ENCODE measurements at places on chromosomes 12 and 14. TPM values are rescaled to one million over a fixed set of nuclear protein-coding genes. Genes with fewer than 3 reads are reported as not detected.

DNA sequence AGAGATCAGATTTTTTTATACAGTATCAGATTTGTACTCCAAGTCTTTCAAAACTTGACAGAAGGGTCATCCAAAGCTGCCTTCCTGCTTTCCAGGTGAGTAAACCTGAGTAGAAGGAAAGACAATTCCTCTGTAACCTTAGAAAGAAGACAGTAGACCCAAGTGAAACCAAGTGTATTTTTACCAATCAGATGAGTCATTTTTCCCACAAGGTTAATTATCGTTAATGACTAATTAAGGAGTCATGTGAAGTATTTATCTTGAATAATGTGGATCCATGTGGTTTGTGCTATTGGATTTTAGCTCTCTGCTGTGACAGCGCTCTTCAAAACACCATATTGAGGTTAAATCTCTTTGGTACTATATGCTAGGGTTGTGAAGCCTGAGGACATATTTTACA lies 74.0 kb upstream of the PELI2 start:
- DNase-seq = no peak

Gene STON2
- 26.4 TPM for total RNA-seq

GRCh38 chr12:123075087-123075645 lies 75.7 kb downstream of the PITPNM2 start:
- no peak for DNase-seq

GRCh38 chr12:97482143-97482693 lies 19.6 kb downstream of the RMST start:
- DNase-seq = no peak

DNA sequence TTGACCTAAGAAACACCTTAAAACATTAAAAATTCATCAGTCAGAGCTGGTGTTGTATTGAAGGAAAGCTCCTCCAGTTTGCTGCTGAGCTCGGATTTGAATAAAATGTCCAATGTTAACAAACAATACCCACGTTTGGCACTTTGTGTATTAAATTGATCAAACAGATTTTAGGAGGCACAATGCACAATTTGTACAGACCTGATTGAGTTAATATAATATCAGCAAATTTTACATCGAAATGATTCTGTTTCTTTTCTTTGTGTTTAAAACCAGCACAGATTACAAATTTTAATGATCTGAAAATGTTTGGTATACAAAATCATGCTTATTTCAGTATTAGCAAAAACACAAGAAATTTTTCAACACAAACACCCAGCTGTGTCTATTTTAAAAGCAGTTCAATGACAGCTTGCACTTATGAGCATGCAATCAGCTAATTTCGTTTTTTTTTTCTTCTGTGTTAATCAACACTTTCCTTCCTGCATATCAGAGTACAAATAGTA lies 2.8 kb upstream of the FOXG1 start:
- DNase-seq = no peak

Gene HHIPL1
- 1.7 TPM for total RNA-seq

GRCh38 chr14:63656194-63656593 lies 14.5 kb upstream of the WDR89 start:
- DNase-seq = no peak

- peak; percentile 2 for DNase-seq
Measured at GRCh38 chr12:103586791-103587370, at the start of gene STAB2. TSS of gene STAB2 (plus strand) at chr12:103587273. CDS start at chr12:103587477, 204 bp downstream.

Gene ZNF385A
- 26.1 TPM for total RNA-seq

DNA sequence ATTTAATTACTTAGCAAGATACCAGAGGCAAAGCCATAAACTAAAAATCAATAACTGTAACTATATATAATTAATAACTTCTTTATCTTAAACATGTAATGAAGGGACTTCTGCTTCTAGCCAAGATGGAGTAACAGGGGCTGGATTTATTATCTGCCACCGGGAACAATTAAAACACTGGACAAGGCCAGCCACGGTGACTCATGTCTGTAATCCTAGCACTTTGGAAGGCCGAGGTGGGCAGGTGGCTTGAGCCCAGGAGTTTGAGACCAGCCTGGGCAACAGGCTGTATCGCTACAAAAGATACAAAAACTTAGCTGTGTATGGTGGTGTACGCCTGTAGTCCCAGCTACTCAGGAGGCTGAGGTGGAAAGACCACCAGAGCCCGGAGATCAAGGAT lies 113.6 kb downstream of the TAOK3 start:
- DNase-seq = no peak

- peak; percentile 60 for DNase-seq
Measured at GRCh38 chr12:29543036-29543435, 45.5 kb upstream of the OVCH1 start.

DNA sequence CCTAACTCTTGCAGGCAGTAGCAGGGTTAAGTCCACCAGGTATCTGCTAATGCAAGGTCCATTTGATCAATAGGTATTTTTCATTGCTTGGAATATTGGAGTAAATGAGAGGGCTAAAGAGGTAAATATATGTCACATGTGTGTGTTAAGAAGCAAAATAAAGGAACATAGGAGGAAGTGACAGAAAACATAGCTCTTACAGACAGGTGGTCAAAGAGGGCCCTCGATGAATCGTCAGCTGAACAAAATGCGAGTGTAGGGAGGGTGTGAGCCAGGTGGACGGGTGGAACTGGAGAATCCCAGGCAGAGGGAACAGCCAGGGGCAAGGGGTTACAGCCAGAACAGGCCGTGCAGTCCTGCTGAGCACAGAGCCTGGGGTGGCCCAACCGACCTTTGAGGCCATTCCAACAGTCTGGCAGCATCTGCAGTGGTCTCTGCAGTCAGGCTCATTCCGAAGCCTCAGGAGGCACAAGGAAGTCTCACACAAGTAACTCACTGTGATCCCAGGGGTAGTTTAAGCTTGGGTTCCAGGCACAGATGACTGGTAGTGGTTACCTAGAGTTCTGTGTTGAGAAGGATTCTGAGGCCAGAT lies 43.2 kb downstream of the CCDC88C start:
- no peak for DNase-seq

DNA sequence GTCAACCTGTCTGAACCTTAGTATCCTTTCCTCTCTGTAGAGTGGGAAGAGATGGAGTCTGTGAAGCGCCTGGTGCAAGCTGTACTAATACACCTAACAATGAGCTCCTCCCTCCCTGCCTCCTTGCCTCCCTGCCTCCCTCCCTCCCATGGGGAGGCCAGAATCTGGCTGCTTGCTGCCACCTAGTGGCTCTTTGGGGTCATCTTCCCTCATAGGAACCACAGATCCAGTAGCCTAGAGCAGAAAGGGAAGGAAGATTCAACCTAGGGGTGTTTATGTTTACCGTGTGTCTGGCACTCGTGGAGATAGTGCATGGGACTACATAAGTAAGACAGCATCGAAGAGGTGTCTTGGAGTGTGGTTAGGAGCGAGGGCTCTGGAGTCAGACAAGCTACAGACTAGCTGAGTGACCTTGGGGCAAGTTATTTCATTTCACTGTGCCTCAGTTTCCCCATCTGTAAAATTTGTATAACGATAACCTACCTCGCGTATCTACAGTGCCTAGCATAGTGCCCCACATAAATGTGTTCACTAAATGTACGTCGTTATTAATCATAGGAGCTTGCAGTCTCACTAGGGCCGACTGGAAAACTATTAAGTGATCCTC lies 35.5 kb upstream of the TSPAN9 start:
- peak; percentile 59 for DNase-seq

DNA sequence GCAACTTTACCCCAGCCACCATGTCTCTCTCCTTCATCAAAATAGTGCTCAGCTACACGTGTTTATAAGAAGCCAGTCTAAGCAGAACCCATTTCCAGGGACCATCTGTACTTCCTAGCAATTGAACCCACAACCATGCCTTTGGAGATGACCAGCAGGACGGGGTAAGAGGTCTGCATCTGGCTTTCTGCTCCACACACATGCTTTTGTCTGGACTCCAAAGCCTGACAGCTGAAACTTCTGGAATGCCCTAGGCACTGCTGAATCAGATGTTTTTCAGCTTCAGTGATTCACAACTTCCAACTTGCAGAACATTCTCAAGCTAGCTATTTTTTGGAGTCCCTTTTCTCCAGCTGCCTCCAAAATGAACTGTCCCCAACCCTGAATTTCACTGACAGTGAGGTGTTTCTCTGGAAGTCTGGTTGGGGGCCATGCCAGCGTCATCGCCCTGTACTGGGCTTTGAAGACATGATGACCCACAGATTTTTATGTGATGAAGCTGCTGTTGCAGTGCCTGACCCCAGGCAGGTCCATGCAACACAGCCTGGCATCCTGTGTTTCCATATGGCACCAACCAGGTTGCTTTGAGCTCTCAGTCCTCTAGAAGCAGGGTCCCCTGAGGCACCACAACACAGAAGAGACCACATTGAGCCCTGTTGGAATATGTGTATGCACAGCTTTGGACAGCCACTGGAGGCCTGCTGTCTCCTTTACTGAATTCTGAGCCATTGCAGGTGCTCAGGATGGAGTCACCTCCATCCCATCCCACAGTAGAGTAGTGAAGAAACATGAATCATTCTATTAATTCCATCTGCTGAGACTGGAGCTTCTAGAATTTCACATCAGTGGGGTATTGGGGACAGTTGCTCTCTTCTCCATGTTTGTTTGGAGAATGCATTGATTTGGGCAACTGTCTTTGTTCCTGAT lies 80.2 kb downstream of the NUAK1 start:
- DNase-seq = no peak

Gene KLRD1
- total RNA-seq = 4.9 TPM

- DNase-seq = no peak
Measured at GRCh38 chr12:27162229-27162537, 79.8 kb upstream of the C12orf71 start.

GRCh38 chr12:107145397-107145796 lies 52.0 kb upstream of the CRY1 start:
- DNase-seq = no peak

Gene GPRC5D
- not detected for total RNA-seq

DNA sequence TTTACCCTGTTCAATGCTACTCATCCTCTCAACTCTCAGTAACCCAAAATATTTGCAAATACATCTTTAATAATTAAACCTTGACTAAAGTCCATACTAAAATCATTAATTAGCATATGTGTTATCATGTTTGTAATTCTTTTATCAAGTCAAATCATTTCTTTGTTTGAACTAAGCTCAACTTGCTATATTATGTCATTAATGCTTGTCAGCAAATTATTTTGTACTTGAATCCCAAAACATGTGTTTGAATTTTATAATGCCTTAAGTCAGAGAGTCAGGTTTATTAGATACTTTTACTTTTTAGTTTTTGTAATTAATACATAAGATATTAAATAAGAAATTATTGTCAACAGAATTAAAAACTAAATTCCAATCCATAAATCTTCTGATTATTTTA lies 16.5 kb downstream of the ABCD2 start:
- DNase-seq = no peak

DNA sequence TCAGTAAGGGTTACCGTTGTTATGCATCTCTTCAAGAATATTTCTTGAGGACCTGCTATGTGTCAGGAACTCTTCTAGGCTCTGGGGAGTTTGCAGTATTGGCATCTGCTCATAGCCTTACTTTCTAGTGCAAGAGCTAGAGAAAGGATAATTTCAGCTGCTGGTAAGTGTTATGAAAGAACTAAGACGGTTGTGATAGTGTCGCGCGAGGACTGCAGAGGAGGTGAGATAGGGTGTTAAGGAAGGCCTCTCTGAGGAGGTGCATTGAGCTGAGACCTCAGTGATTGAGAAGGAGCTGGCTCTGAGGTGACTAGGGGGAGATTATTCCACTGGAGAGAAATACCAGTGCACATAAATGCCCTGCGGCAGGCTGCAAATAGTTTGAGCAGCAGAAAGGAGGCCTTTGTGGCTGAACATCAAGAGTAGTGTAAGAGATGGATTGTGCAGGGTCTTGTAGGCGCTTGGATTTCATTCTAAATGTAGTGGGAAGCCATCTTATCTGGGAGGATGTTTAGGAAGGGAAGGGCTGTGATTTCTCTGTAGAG lies 824 bp downstream of the DDX55 start:
- DNase-seq = no peak

DNA sequence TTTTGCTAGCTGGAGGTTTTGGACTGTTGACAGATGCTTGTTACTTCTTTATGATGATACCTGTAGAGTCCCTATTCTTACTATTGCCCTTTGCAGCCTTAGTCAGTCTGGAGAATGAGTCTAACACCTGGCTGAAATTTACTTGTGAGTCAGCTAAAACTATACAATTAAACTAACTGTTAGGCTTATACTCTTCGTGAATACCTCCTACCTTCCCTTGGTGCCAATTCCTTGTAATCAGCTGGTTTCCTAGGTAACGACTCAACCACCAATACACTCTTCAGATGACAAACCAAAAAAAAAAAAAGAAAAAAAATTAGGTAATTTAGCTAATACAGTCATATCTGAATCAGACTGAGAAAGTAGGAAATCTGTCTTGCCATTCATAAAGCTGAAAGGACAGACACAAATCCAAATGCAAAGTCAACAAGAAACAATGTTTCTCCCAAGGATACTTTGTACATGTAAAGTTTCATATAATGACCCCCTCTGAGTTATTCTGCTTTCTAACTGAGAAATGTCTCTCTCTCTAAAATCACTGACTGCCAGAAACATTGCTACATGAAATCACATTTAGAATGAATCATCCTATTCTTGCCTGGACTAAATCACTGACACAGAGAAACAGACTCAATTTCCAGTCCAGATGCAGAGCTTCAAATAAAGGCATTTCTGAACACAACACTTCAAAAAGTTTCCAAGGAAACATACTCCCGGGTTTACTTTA lies 56.5 kb upstream of the CDKL1 start:
- DNase-seq = no peak

- no peak for DNase-seq
Measured at GRCh38 chr12:23139026-23139425, 514.1 kb downstream of the ETNK1 start.

DNA sequence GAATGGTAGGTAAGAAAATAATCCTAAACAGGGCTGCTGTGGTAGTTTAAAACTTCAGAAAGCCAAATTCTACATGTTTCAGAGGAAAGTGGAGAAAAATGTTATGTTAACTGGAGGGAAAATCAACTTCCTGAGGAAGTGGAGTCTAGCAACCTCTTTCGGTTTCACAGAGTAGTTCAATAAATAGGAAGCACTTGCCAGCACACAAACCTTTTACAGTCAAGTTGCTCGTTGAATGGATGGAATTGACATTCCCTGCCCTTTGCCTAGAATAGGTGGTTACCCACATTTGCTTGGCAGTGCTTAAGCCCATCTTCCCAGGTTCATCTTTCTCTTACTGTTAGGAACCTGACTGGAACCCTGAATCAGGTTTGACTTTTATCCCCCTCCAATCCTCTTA lies 15.9 kb downstream of the ANKRD13A start:
- DNase-seq = no peak

DNA sequence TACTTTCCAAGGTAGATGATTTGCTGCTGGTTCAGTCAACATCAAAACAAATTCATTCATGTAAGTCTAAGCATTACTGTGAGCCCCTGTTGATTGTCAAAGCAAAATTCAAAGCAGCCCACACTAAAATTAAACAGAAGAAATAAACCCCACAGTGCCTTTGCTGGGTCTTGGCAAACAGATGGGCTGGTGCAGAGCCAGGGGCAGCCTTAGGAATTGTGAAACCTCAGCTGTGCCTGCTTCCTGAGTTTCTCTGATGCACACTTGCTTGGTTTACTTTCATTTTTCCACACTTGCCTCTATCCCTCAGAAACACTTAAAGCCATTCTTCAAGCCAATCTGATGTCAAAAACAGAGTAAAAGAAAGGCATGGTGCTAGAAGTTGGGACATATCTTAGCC lies 6.6 kb upstream of the PLEKHG7 start:
- DNase-seq = peak; percentile 84

All from lung (tissue), 17 donors.